ENCODE measurements at places on chromosomes 1 and 21.
A peak's percentile ranks its signal among the peaks of the same experiment; 100 is the strongest.

- no peak for DNase-seq
Measured at GRCh38 chr1:164086832-164087231, 472.2 kb upstream of the PBX1 start.

DNA sequence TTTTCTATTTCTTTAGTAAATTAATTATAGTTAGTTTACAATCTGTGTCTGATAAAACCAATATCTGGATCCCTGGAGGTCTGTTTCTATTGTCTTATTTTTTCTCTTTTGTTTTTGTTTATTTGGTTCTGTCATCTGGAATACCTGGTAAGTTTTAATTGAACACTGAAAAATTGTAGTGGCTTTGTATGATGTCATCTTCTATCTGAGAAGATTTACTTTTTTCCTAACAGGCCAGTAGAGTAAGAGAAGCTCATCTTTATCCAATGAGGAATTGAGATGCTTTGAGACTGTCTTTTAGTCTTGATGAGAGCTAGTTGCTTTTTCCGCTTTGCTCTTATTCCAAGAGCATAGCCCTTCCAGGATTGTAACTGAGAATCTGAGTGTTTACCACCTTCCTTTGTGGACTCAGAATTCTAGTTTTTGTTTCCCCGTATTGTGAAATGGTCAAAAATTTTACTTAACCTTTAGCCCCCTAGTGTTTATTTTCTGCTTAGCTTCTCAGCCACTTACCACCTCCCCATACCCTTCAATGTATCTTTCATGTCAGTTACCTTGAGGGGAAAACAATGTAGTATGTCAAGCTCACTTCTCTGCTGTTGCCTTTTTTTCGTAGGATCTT is 25.0 kb downstream of the PTGFRN start:
- no peak for DNase-seq

DNA sequence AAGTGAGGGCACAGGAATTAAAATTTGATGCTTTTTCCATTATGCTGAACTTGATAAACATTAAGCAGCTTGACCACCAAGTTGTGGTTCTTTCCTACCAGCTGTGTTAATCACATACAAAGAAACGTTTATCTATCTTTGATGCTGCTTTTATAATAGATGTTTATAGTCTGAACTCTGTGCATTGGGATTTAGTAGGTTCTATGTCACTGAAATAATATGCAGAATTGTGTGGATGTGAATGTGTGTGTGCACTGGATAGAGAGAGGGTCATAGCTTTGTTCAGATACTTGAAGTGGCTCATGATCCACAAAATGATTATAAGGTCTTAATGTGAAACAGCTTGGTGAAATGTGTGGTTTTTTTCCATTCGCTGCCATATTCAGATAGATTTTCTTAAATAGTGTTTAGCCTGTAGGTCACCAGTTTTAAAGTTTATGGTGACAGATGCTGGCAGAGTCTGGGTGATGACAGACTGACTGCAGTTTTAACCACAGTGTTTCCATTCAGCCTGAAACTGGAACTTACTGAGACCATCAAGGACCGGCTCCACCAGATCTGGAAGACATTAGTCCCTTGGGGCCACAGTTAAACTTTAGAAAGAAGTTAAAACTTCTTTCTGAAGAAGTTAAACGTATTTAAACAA is 10.2 kb downstream of the DDI2 start:
- no peak for DNase-seq

DNA sequence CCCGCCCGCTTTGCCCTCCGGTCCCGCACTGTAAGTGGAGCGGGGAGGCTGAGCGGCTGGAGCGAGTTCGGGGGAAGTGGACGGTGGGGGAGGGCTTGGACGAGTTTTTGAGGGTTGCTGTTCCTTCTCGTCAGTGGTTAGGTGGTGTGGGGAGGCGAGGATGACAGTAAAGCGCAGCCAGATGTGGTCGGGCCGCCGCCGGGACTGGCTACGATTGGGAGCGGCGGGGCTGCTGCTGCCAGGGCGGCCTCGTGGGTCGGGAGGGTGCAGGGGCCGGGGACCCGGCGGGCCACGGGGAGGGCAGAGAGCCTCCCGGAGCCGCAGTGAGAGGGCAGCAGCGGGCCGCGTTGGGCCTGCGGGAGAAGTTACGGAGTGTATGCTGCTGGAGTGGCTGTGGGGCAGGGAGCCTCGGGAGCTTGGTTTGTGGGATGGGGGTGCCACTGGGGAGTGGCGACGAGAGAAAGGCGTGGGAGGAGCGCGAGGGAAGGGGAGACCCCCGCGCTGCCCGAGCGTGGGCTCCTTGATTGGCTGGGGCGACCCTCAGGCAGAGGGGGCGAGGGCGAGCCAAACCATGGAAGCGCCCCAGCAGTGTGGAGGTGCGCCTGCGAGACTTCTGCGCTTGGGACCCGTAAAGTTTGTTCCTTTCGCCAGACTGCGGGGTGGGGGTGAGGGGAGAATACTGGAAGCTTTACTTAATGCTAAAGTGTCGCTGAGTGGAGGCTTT is 2.1 kb downstream of the ADGRL2 start:
- no peak for DNase-seq

DNA sequence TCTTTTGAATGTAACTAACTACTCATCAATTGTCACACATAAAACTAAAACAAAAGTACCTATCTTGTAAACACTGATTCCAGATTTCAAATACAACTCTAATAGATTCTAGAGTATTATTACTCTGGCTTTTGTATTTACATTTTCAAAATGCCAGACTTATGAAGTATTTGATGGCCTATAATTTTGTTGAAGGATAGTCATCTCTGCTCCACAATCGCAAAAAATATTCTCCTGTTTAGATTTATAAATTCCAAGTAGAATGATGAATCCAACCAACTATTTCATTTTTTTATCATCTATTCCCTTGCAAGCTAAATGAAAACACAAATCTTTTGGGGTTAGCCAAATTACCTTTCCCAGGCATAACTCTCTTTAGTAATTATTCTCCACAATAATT is 75.0 kb upstream of the GUCA2A start:
- no peak for DNase-seq

DNA sequence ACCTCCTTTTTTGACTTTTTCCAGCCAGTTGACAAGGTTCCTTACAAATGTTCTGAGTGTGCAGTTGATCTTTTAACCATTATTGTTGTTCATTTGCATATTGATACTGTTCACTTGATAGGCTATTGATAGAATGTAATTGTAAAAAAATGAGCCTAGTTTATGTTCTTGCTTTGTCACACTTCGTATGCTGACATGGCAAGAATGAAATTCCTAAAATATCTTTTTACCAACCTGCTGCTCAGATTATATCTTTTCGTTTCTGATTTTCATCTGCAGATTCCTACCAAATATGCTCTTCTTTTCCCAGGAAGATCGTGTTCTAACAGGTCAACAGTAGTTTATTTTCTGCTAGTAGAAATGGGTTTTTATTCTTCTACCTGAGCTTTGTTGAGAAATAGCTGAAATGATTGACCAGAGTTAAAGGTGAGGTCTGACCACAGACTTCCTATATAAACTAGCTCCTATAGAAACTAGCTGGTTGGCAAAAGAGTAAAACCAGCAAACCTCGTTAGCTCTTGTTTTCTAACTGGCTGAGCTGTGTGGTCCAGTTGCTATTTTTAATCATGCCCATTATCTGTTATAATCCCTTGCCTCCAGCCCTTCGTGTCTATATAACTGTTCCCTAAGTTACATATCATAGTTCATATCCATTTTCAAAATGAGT is 174.8 kb downstream of the HS2ST1 start:
- no peak for DNase-seq

DNA sequence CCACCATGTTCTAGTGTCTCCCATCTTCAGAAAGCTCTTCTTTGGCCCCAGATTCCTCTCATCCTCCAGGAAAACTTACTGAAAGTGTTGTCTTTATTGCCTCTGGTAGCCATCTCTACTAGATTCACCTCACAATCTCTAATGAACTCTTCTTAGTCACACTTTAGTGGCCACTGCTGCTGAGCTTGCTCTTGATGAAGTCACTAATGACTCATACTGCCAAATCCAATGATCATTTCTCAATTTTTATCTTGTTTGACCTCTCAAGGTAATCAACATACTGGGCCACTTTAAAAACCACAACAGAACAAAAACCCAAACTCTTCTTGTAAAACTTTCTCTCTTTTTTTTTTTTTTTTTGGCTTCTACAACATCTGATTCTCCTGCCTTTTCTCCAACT is 196.4 kb downstream of the LHX8 start:
- DNase-seq: no peak

GRCh38 chr1:168394858-168395257 is 114.2 kb downstream of the TBX19 start:
- DNase-seq: no peak

DNA sequence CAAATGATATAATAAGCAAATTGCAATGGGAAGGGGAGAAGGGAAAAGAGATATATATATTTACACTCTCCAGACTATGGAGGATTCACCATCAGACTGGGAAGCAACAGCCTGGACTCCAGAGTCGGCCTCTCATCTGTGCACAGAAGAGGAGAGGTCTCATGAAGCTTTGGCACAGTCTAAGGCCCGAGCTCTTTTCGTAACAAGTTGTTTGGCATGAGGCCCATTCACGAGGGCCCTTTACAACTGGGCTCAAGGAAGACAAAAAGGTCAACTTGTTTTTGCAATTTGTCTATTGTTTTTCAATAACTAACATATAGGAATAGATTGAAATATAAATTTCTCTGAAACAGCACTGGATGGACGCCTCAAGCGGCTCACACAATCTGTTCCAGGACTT is 66.7 kb upstream of the AJAP1 start:
- no peak for DNase-seq

- no peak for DNase-seq
Measured at GRCh38 chr1:96688767-96689166, 32.8 kb upstream of the PTBP2 start.

- DNase-seq: no peak
Measured at GRCh38 chr1:147798731-147799130, 38.3 kb upstream of the GJA5 start.

DNA sequence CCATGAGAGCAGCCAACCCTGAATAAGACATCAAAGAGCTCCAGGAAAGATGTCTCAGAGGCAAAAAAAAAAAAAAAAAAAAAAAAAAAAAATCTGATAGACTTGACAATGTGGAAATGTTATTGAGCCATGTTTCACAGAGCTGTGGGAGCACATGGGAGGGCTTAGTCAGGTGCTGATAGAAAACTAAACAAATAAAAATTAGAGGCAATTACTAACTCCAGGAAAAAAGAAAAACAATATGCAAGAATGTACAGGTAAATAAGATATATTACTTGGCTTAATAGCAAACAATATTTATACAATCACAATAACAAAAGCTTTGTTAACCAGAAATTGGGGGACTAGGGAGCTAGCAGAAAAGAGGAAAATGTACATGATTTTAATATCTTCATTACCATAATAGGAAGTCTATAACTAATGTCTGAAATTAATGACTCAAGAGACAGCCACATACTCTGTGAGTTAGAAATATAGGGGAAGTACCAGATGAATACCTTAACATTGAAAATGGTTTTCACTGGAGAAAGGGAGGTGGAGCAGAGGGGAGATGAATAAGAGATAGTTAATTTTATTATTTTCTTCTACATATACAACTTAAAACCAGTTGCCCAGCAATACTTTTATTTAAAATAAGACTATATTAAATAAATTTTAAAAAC is 16.9 kb upstream of the RGS16 start:
- no peak for DNase-seq

- DNase-seq: peak; percentile 93
Measured at GRCh38 chr1:1630191-1630964, 1.6 kb upstream of the MMP23B start.

- DNase-seq: no peak
Measured at GRCh38 chr1:76144247-76144646, 69.7 kb downstream of the ST6GALNAC3 start.

- no peak for DNase-seq
Measured at GRCh38 chr21:41458121-41458520, 32.1 kb downstream of the MX1 start.

GRCh38 chr1:94349853-94350252 is 68.3 kb upstream of the ABCD3 start:
- no peak for DNase-seq

- DNase-seq: no peak
Measured at GRCh38 chr1:227900571-227901051, 47.1 kb downstream of the WNT9A start.

DNA sequence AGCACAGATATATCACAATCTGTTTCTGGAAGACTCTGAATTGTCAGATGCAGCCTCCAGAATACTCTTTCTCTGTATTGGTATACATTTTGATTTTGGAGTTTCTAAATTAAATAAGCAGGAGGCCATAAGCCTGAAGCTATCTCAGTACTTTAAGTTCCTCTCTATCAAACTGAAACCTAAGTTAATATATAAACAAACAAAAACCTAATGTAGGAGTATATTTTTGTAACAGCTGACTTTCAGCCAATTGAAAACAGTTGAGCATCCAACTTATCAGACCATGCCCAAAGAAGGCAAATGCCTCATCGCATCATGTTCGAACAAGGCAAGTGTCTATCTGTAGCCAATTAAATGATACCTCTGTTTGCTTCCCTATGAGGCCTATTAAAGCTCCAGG is 1054.4 kb downstream of the AMY1C start:
- no peak for DNase-seq

DNA sequence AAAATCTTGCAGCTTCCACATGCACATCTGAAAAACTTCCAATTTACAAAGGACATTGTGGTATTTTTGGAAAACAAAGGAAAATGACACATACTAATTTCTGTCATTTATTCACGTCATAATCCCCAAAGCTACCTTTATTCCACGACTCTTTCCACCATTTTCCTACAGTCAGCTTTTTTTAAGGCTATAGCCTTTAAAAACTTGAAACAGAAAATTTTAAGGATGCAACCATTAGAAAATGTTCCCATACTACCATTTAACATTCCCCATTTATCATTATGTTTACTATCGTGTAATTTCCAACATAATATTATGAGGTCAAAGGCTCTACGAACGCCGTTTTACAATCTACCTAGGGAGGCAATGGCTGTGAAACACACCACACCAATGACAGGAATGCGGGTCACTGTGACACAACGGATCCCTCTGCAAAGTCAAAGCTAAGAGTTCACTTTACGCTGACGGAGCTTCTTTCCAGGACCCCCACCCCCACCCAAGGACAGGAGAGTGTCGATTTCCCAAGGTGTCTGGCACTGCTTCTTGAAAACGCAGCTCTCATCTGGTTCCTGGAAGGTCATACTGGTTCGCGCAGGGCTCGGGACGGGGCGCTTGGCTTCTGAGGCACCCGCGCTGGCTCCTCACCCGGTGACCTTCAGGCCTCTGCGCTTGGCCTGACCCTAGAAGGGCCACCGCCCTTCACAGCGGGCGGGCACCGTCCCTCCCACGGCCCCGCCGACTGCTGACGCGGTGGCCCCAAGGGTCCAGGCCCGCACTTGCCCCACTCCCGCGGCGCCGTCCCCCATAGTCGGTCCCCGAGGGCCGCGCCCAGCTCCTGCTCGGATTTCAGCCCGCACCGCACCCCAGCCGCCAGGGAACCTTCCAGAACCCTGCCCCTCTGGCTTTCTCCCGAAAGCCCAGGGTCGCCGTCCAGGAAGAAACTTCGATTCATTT is 50.5 kb upstream of the ATF3 start:
- DNase-seq: no peak

GRCh38 chr1:21098186-21098915 is 78.3 kb downstream of the EIF4G3 start:
- no peak for DNase-seq

DNA sequence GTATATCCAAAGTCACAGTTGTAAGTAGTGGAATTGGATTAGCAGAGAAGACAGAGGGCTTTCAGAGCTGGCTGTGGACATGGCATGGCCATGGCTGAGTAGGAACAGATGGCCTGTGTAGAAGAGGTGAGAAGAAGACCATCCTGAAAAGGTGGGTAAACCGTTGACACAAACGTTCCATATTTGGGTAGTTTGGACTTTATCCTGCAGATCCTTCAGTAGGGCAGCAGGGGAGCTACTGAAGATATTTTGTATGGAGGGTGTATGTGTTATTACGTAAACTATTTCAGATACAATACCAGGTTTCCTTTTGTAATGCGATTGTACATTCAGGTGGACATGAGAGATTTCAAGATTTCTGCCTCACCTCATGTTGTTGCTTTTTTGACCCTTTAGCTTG is 1.6 kb downstream of the UTP11 start:
- DNase-seq: no peak

Measured in CD8-positive, alpha-beta T cell (primary cell).